ENCODE measurements at places on chromosomes 12 and 14.
A peak's percentile ranks its signal among the peaks of the same experiment; 100 is the strongest.

- DNase-seq = no peak
Measured at GRCh38 chr14:106228541-106229158, 702.3 kb downstream of the TMEM121 start.

DNA sequence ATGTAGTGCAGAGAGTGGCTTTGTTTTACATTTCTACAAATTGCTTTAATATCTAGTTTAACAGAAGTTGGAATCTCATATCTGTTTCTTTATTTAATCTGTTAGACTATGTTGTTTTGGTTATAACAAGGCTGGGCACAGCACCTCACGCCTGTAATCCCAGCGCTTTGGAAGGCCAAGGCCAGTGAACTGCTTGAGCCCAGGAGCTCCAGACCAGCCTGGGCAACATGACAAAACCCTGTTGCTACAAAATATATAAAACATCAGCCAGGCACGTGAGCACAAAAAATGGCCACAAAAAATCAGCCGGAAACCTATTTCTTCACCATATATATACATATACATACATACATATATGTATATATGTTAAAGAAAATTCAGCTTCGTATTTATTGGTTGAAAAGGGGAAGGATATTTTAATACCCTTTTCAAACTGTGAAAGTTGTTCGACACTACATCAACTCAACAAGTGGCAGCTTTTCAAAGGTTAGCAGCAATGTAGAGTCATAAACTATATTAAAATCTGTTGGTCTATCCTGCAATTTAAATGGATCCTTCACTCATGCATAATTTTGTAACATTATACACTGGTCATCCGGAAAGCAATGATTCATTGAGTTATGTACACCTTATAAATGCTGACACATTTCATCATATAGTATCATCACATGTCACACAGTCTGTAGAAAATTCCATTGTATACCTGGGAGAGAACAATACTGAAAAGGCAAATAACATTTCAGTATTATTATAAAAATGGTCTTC lies 7.1 kb downstream of the NR2C1 start:
- no peak for DNase-seq

- peak; percentile 45 for DNase-seq
Measured at GRCh38 chr14:56491299-56492285, 88.0 kb upstream of the TMEM260 start.

DNA sequence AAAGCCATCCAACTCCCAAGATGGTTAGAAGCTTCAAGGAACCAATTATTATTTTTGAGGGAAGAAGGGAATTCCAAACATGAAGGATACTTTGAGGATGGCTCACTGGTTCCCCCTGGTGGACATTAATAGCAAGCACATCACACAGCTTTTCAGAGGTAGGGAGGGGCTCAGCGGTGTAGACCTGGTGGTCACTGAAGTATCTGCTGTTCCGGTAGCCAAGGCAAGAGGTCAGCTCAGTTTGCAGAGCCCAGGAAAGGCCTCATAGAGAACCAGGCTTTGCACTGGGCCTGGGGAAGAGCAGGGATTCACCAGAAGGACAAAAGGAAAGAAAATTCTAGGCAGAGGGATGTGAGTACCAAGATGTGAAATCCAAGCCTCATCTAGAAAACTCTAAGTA lies 118.7 kb downstream of the KSR2 start:
- DNase-seq = peak; percentile 86

- no peak for DNase-seq
Measured at GRCh38 chr14:61145903-61146481, 135.1 kb downstream of the TMEM30B start.

DNA sequence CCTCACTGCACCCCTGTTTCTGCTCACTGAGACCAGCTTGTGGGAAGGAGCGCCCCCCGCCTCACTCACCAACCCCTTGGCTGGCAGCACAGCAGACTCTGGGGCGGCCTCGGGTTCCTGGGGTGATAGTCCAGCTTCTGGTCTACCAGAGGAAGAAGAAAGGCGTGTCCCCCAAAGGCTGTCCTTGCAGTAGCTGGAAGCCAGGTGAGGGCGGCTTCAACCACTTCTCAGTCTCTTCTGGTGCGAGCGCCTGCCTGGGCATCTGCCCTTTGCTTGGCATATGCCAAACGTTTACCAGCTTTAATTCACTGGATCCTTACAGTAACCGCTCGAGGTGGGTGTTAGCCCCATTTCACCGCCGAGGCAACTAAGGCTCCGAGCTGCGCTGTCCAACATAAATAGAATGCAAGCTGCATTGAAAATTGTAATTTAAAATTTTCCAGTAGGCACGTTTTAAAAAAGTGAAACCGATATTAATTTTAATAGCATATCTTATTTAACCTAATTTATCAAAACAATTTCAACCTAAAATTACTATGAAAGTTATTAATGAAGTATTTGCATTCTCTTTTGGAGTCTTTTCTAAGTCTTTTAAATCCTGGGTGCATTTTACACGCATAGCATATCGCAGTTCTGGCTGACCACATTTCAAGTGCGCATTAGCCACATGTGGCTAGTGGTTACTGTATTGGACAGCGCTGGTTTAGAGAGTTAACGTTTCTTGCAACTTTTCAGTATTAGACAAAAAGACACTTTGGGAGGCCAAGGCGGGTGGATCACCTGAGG lies 872 bp downstream of the FAM177A1 start:
- no peak for DNase-seq

DNA sequence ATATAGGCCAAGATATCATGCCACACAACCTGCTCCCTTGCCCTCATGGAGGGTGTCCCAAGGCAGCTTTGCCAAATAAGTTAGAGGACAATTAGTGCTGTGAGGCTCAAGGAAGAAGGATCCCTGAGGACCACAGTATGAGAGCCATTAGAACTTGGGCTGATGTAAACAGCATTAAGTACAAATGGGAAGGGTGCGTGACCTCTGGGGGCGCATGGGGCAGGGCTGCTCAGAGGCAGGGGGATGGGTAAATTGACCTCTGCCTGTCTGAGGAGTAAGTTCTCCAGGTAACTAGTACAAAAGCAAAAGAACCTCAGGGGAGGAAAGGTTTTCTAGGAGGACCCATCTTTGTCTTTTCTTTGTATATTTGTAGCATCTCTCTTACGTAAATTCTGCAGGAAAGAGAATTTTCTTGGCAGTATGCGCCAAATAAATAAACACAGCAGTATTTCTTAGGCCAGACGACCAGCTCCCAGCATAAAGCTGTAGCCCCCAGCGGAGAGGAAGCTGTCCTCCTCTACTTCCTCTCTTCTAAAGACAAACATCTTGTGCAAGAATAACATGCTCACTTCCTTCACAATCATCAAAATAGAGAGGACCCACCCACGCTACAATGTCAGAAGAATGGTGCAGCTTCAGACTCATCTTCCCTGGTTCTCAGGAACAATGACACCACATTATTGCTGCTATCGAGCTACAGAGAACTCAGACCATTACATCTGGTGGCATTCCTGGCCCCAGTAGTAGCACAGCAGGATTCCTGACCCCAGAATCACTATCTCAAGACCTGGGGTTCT lies 16.4 kb upstream of the VWF start:
- DNase-seq = no peak

DNA sequence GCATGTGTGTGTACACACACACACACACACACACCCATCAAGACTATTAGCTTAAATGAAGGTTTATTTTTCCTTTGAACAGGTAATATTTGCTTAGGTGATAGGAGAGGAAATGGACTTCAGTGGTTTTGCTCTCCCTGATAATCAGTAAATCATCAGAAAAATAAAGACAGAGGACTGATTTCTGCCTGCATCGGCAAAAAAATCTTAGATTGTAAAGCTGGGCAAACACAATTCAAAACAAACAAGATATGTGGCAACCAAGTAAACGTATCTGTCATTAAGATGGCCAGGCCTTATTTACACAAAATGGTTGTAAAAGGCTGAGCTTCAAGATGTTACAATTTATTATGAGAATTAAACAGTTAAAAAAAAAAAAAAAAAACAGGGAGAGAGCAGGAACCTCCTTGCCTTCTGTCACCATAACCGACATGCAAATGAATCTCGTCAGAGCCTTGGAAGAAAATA lies 31.3 kb downstream of the PRKD1 start:
- no peak for DNase-seq

DNA sequence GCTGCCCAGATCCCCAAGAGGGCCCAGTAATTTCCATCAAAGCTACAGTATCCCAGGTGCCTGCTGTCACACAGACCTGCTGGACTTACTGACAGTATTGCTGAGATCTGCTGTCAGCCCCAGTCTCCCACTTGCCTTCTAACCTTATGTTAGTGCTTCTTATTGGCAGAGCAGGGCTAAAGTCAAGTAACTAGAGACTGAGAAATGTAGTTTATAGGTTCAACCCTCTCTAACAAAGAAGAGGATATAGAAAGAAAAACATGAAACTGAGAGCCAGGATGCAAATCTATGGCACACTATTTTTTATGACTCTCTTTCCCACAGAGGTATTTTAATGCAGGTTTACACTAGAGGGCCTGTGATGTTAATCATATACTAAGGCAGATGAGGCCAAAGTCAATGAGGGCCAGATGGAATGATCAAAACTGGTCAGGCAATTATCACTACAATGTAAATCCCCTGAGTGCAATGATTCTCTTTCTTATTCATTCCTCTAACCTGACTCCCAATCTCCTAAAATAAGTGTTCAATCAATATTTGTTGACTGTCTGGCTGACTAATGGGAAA lies 781.9 kb downstream of the VRK1 start:
- DNase-seq = no peak

DNA sequence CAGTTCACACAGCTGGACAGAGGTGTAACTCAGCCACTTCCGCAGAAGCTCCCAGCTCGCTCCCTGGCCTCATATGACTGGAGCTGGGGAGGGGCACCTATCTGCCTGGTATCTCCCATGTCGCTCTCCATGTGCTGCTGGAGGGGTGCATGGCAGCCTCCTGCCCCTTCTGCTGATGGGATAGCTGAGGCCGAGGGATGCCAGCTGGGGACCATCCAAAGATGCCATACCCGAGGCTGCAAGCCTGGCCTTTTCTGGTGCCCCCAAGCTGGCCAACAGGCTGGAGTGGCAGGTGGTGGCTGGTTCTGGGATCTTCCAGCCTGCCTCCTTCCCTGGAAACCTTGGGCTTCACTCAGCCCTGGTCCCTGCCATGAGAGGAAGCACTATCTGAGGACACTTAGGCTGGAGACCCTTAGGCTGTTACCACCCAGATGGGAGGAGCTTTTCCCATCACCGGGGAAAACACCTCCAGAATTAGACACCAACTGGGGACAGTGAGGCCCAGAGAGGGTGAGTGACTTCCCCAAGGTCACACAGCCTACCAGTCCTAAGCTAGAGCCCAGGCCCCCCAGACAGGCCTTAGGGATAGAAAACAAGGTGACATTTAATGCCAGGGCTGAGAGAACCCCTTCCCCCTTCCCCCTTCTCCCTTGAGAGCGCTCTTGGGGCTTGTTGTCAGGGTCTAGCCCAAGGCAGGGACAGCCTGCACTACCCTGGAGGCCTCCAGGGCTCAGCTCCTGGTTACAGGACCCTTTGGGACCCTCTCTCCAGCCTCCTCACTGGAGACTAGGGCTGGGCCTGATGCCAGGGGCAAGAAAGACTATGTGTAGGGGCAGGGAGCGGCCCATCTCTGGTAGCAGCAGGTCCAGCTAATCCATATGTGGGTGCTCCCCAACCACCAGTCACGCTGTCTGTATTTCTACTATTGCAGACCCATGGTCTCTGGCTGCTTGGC lies 7.1 kb downstream of the DTX1 start:
- peak; percentile 28 for DNase-seq

GRCh38 chr12:34108405-34108803 lies 86.1 kb downstream of the ALG10 start:
- DNase-seq = no peak

- peak; percentile 95 for DNase-seq
Measured at GRCh38 chr12:124744659-124745464, 118.8 kb downstream of the SCARB1 start.

- DNase-seq = peak; percentile 39
Measured at GRCh38 chr14:58131386-58131785, 20.6 kb downstream of the ARMH4 start.

- no peak for DNase-seq
Measured at GRCh38 chr12:18932211-18932610, 194.3 kb downstream of the CAPZA3 start.

GRCh38 chr12:116818341-116818856 lies 62.8 kb downstream of the HRK start:
- no peak for DNase-seq

- peak; percentile 56 for DNase-seq
Measured at GRCh38 chr12:63149909-63150712, 890 bp downstream of the AVPR1A start.

- DNase-seq = peak; percentile 49
Measured at GRCh38 chr14:35332517-35333263, 40.5 kb downstream of the PSMA6 start.

DNA sequence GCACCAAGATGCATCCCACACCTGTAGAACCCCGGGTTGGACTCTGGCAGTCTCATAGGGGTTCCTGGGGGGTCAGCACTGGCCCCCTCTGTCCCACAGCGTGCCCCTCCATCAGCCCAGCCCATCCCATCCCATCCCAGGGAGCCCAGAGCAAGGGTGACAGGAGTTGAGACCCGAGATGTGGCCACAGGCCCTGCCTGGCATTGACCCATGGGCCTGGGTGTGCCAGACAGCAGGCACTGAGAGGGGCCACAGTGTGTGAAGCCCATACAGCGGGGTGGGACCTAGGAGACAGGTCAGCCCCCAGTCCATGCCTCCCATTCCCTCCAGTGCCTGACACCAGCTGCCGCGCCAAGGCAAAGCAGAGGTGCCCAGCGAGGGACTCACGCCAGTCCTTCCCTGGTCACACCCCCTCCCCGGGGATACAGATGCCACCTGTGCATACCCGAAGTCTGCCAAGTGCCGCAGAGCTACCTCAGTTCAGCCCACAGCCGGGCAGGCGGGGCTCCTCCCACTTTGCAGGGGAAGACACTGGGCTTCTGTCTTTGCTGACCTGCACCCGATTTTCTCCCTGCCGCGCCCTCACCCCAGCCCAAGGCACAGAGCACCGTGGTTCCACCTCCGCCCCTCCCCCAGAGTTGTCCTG lies 50.4 kb downstream of the CYP46A1 start:
- DNase-seq = no peak

DNA sequence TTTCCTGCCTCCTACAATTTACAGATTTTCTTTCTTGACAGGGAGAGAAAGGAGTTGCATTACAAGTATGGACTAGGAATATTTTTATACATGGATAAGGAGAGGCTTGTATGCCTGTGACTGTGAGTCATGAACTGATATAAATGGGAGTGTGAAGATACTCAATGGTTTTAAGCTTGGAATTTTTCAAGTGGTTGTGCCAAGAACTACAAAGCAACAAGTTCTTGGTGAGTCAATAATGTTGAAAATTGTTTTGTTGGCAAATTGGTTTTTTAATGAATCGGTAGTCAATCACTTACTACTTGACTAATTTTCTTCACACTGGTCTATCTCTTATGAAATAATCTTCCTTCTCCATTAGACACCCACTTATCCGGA lies 58.9 kb upstream of the HMGA2 start:
- DNase-seq = no peak

GRCh38 chr12:32586390-32586789 lies 92.7 kb upstream of the DNM1L start:
- DNase-seq = no peak

GRCh38 chr14:85731186-85731585 lies 201.2 kb downstream of the FLRT2 start:
- DNase-seq = no peak

- no peak for DNase-seq
Measured at GRCh38 chr14:31605702-31606101, 44.5 kb downstream of the NUBPL start.

Measured in H7 (cell line).